DND-41 (cell line): ENCODE measurements at places on chromosomes 7 and 10.
A peak's percentile ranks its signal among the peaks of the same experiment; 100 is the strongest.

DNA sequence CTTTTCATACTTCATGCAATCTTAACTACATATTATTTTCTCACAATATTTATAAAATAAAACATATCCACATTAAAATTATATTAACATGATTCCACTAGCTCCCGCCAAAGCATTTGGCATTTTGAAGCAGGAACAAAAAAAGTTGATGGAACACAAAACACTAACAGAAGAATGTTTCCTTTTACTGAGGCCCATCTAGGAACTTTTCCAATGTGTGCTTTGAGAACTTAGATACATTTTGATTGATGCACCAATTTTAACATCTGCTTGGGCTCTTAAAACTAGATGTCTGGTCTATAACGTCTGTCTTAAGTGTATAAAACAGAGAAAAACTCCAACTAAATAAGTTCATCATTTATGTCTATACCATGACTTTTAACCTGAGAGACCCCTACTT lies 1214.8 kb downstream of the SORCS1 start:
- H3K27me3 ChIP-seq = no peaks in the 10 kb centered on the region
- no peaks in the 10 kb centered on the region for H3K36me3 ChIP-seq
- H3K4me3 ChIP-seq = no peak overlapping the region
- H3K27ac ChIP-seq = no peak overlapping the region
- no peak for DNase-seq

- no peak overlapping the region for H3K4me3 ChIP-seq
- no peak for DNase-seq
- no peak overlapping the region for H3K27ac ChIP-seq
Observed at GRCh38 chr10:72587568-72587967, 38.3 kb downstream of the MICU1 start.

- peak overlapping the region; percentile 94 for H3K4me3 ChIP-seq
- H3K27ac ChIP-seq = peak overlapping the region; percentile 84
- no peaks in the 10 kb centered on the region for H3K27me3 ChIP-seq
Observed at GRCh38 chr7:66682350-66683093, 53.8 kb downstream of the KCTD7 start.

DNA sequence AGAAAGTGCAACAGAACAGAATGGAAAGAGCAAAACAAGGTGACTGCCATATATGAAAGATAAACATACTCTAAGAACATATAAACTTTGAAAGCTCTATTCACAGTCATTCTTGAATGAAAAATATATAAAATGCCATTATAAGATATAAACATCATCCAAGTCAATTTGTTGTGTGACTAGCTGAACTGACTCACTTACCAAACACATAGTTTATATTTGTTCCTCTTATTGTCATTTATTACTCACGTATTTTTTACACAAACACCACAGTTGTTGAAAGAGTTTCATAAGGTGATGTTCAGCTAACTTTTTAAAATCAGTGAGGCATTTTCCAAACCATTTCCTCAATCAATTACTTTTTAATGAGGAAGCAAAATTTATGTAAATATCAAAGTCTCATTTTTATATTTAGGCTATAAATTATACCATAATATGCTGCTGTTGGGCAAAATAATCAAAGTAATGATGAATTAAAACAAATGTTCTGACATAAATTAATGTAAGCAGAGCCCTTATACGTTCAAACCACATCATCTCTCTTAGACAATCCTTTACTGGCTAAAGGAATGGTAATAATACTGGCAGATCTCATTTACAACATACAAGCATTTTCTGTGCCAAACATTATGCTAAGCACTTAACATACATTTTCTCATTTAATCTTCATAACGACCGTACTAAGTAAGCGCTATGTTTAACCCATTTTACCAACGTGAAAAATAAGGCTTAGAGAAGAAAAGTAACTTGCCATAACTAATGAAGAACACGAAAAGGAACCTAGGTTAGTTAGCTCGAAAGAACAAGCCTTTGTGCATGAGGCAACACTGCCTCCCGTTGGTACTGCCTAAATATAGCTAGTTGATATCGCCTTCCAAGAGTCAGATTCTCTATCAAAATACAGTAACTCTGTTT lies 7.3 kb downstream of the LRRN3 start:
- H3K4me3 ChIP-seq = no peak overlapping the region
- DNase-seq = peak; percentile 58
- H3K27ac ChIP-seq = no peak overlapping the region
- H3K27me3 ChIP-seq = no peaks in the 10 kb centered on the region
- no peaks in the 10 kb centered on the region for H3K36me3 ChIP-seq

DNA sequence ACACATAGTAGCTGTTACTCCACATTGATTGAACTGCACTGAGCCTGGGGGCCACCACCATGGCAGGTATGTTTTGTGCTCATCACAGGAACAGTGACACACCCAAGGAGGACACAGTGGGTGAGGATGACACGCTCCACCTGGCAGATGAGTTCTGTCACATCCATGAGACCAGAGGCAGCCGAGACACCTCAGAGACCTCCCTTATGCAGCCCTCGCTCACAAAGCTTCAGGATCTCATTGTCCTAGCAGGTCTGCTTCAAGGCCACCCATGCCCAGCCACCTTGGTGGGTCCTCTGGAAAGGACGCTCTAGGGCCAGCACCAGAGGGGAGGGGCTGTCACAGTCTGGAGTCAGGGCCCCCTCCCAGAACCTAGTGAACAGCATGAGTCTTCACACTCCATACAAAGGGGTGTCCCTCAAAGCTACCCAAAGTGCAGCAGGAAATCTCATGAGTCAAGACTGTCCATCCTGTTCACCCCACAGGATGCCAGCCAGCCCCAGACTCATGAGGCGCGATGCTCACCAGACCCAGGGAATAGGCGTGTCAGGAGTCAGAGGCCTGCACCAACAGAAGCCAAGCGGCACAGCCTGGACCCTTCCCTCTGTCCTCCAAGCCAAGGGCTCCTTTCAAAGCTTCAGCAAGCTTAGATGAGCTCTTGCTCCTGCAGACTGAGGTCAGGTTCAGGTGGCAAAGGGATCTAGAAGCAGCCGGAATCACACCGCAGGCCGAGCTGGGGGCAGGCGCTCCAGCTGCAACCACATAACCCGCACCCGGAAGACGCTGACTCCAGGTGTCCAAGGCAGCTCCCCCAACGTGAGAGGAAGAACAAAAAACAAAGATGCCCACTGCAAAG lies 9.6 kb downstream of the FAM53B start:
- H3K4me3 ChIP-seq = no peak overlapping the region
- H3K4me1 ChIP-seq = peaks cover 99% of the 10 kb centered on the region
- H3K27ac ChIP-seq = peak overlapping the region; percentile 84
- no peaks in the 10 kb centered on the region for H3K27me3 ChIP-seq

DNA sequence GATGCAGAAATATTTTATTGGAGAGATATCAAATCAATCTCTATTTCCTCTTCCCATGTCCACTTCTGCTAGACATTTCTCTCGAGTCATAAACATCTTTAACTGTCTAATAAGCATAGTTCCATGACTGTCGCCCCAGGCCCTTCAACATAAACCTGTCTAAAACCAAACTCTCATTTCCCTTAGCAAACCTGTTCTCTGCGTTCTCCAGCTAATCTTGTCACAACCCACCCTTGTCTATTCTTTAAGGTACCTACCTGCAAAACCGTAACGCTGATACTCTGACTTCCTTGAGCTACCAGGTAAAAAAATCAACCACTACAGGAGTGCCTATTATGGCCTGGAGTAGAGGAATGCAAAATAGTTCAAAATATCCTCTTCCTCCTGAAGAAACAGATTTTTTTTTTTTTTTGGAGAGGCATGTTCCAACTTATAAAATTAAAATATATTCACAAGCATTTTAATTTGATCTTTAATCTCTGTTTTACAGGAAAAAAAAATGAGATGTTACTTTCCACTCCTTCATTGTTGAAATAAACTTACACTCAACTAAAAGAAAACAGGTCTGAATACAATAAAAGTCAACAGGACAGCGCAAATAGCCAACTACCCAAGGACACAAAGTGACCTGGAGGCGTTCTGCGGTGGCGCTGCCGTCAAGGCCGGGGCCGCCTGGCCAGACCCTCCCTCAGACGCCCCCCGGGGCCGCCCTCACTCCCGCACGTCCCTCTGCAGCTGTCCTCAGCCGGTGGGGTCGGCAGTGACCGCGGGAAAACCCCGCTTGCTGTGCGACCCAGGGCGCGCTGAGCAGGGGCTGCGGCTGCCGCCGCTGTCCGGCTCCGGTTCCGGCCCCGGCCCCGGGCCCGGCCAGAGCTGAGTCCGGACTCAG lies 765 bp downstream of the SLC25A40 start:
- no peaks in the 10 kb centered on the region for H3K27me3 ChIP-seq
- peaks cover 45% of the 10 kb centered on the region for H3K4me1 ChIP-seq
- peak overlapping the region; percentile 86 for H3K27ac ChIP-seq
- no peak for DNase-seq
- H3K4me3 ChIP-seq = peak overlapping the region; percentile 86
- peaks cover 56% of the 10 kb centered on the region for H3K36me3 ChIP-seq

DNA sequence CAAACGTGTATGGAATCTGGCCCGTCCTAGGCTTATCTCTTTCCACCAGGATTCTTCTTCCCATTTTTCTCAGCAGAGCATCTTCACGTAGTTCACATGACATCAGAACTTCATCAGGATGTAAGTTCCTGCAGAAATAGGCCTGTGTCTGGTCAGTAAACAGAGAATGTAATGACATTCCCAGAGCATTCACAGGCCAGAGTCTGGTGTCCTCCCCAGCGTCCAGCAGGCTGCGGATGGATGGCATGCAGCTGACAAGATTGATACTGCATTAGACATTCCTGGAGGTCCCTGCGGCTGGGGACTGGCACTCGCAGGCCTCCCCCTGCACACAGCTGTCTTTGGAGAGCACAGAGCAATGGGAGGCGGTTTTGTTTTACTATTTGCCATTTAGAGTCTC lies 28.7 kb downstream of the MGMT start:
- no peak overlapping the region for H3K4me3 ChIP-seq
- H3K27me3 ChIP-seq = no peaks in the 10 kb centered on the region
- H3K27ac ChIP-seq = no peak overlapping the region
- no peaks in the 10 kb centered on the region for H3K4me1 ChIP-seq

- no peak overlapping the region for H3K27ac ChIP-seq
- H3K27me3 ChIP-seq = no peaks in the 10 kb centered on the region
- DNase-seq = no peak
- H3K4me3 ChIP-seq = no peak overlapping the region
- no peaks in the 10 kb centered on the region; the same call in 1 of the 2 replicates for H3K36me3 ChIP-seq
- 0 out of 2 replicates have a peak, but pooled peaks cover 3% of the 10 kb centered on the region for H3K4me1 ChIP-seq
Observed at GRCh38 chr7:128006550-128007302, 24.5 kb downstream of the LRRC4 start.

- DNase-seq = no peak
- no peaks in the 10 kb centered on the region for H3K27me3 ChIP-seq
- H3K27ac ChIP-seq = no peak overlapping the region
- H3K4me3 ChIP-seq = no peak overlapping the region
- H3K36me3 ChIP-seq = no peaks in the 10 kb centered on the region
- H3K4me1 ChIP-seq = no peaks in the 10 kb centered on the region
Observed at GRCh38 chr10:86258941-86259340, 107.7 kb downstream of the GRID1 start.

- no peaks in the 10 kb centered on the region for H3K4me1 ChIP-seq
- no peak overlapping the region for H3K4me3 ChIP-seq
- H3K27me3 ChIP-seq = no peaks in the 10 kb centered on the region
- no peak overlapping the region for H3K27ac ChIP-seq
Observed at GRCh38 chr7:137985897-137986251, 16.0 kb downstream of the CREB3L2 start.

- H3K4me3 ChIP-seq = no peak overlapping the region
- no peak overlapping the region for H3K27ac ChIP-seq
- H3K36me3 ChIP-seq = no peaks in the 10 kb centered on the region
- H3K4me1 ChIP-seq = no peaks in the 10 kb centered on the region
- no peak for DNase-seq
Observed at GRCh38 chr7:122364761-122365280, 60.3 kb upstream of the FEZF1 start.

DNA sequence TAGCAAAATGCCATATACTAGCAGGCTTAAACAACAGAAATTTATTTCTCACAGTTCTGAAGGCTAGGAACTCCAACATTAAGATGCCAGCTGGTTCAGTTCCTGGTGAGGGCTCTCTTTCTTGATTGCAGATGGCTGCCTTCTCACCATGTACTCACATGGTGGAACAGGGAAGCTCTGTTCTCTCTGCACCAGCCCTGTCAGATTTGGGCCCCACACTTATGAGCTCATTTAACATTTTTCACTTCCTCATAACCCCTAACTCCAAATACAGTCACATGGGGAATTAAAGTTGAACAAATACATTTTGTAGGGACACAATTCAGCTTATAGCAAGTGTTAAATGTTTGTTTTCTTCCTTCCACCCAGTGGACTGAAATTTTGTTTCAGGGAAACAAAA lies 218.6 kb upstream of the TAC1 start:
- no peaks in the 10 kb centered on the region for H3K4me1 ChIP-seq
- H3K36me3 ChIP-seq = no peaks in the 10 kb centered on the region
- DNase-seq = no peak
- H3K27me3 ChIP-seq = no peaks in the 10 kb centered on the region

- H3K36me3 ChIP-seq = no peaks in the 10 kb centered on the region
- H3K4me3 ChIP-seq = no peak overlapping the region
- H3K4me1 ChIP-seq = no peaks in the 10 kb centered on the region
- DNase-seq = no peak
- no peak overlapping the region for H3K27ac ChIP-seq
Observed at GRCh38 chr7:143452495-143452894, 9.2 kb downstream of the TAS2R60 start.

GRCh38 chr7:68185631-68186456 lies 1189.2 kb downstream of the TYW1 start:
- no peaks in the 10 kb centered on the region for H3K27me3 ChIP-seq
- H3K27ac ChIP-seq = no peak overlapping the region
- no peaks in the 10 kb centered on the region for H3K4me1 ChIP-seq

DNA sequence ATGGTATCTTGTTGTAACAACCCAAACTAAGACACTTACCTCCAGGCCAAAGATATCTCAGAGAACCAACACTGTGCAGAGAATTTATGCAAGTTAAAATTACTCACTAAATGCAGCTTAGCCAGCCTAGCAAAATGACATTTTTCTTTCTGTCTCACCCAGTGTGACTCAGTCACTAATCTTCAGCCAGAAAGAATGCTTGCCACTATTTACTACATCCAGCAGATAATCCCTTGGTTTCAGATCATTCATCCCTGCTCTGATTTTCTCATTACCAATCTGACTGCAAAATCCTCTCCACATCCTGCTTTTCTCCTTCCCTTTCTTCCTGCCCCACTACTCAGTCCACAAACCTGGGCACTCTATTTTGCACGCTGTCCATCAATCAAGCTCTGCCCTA lies 93.5 kb upstream of the NEBL start:
- H3K36me3 ChIP-seq = no peaks in the 10 kb centered on the region
- no peaks in the 10 kb centered on the region for H3K27me3 ChIP-seq
- no peaks in the 10 kb centered on the region for H3K4me1 ChIP-seq
- DNase-seq = no peak
- no peak overlapping the region for H3K27ac ChIP-seq
